ENCODE measurements at places on chromosomes 4 and X.

DNA sequence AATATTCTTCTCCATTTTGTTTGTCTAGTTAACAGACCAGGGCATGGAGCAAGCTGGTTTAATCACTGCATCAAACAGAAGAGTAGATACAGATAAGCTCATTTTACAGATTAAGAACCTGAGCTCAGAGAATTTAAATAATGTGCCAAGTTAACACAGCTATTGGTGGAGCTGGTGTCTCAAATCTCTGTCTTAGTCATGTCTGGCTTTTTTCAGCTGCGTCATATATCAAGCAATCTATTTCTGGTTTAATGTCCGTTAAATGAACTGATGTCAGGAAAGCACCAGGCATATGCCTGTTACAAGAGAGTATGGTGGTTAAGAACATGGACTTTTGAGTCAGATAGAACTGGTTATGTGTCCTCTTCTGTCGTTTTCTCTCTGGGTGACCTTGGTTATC lies 79.8 kb upstream of the ADGRA3 start:
- no peak for DNase-seq

GRCh38 chr4:150152766-150153165 lies 74.5 kb downstream of the DCLK2 start:
- no peak for DNase-seq

DNA sequence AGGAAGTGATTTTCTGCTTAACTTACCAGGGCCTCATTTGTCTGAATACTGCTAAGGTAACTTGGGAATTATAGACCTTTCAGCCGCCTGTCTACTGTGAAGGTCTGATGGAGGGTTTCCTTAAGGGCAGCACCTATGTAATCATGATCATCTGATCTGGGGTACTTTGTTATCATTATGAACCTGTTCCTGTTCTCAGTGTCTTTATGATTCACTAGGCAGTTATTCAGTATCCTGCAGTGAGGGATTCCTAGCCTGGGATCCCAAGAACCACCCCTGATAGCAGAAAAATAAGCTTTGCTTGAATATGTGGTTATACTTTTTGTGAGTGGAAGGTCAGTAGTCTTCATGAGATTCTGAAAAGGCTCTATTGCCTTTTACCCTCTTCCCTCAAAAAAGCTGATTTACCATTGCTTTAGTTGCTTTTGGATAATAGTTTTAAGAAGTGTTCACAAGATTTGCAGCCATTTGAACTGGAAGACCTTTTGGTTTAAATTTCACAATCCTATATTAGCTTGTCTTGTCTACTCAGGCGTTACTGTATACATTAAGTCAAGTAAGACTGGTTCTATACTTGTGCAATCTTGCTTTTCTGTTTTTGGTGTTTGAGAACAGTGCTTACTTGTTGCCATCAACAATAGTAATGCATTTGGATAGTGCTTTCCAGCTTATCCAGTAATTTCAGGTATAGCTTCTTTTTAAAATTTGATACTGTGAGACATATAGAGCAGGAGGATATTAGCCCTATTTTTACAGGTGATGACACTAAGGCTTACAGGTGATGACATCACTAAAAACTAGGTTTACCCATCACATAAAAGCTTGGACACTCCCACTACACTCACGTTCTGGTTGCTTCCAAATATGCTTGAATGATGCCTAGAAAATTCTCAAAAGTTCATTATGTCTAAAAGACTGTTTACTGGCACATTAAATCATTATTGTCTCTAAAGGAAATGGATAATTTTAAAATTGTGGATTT lies 60.0 kb downstream of the FHIP1A start:
- no peak for DNase-seq

DNA sequence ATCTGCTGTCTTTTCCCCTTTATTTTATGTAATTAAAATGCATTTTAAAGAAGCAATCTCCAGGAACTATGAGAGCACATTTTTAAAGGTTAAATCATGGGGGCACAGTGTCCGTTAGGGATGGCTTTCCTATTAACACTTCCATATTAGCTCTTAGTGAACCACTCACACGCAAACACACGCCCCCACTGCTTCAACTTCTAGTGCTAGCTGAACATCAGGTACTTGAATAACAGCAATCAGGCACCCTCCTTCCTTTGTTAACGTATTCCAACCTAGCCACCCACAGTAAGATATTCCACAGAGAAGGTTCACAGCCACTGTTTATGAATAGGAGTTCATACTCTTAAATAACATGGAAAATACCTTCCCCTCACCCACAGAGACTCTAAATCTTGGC lies 9.3 kb downstream of the TMEM255A start:
- no peak for DNase-seq

- peak; percentile 54 for DNase-seq
These were observed 1.8 kb upstream of the HSD17B10 start for GRCh38 chrX:53435997-53436396.

DNA sequence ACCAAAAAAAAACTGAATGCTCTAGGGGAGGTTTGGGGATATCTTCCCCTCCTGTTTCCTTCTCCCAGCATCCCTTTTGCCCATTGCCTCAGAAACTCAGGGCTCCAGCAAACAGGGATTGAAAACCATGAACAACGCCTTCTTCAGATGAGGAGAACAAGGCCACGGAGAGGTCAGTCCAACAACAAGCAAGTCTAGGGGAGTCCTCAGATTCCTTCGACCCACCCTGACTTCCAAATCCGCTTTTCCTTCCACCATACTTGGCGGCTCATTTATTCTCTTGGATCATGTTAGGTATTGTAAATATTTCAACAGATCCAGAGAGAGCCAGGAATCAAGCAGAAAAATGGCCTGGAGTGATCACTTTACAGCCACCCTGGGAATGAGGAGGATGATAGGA lies 21.9 kb downstream of the REELD1 start:
- DNase-seq: no peak

All from NCI-H1092 (cell line).